Cardiac muscle cell (in vitro differentiated cells and primary cell): ENCODE measurements at places on chromosomes 3 and 15. TPM values are rescaled to one million over a fixed set of nuclear protein-coding genes. Genes with fewer than 3 reads are reported as not detected.

The SSUH2 gene
- polyA plus RNA-seq, result not detected in 2 replicates

The SELENOK gene
- 172 and 227 TPM in 2 replicates for polyA plus RNA-seq

The SCN5A gene
- polyA plus RNA-seq, result 3.1 and 8.5 TPM in 2 replicates

The PLA1A gene
- 0.07 and 0.14 TPM in 2 replicates for polyA plus RNA-seq

The RTP1 gene
- polyA plus RNA-seq, result not detected in 2 replicates
